ENCODE measurements at places on chromosomes 13 and 19. TPM values are rescaled to one million over a fixed set of nuclear protein-coding genes. Genes with fewer than 3 reads are reported as not detected.

DNA sequence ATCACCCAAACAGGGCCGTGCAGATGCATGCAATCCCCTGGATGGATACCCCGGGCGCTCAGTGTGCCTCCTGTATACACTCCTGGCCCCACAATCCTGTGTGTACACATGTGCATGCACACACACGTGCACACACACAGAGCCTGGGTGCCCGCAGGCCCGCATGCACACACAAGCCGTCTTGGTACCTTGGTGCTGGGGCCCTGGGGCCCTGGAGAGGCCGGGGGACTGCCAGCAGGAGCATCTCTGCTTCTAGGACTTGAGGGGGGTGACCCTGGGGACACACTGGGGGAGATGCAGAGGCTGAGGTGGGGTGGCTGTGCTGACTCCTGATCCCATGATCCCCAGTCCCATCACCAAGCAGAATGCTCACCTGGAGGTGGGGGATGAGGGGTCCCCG, 15.6 kb upstream of the EPOR start:
- no peaks in the 10 kb centered on the region for H3K36me3 ChIP-seq
- no peak overlapping the region for H3K27ac ChIP-seq
- H3K4me1 ChIP-seq, result no peaks in the 10 kb centered on the region

GRCh38 chr13:114260814-114261213, 20.6 kb upstream of the UPF3A start:
- H3K4me1 ChIP-seq, result peaks cover 46% of the 10 kb centered on the region
- peak overlapping the region; percentile 22 for H3K27ac ChIP-seq
- no peak for DNase-seq
- H3K4me3 ChIP-seq, result no peak overlapping the region

DNA sequence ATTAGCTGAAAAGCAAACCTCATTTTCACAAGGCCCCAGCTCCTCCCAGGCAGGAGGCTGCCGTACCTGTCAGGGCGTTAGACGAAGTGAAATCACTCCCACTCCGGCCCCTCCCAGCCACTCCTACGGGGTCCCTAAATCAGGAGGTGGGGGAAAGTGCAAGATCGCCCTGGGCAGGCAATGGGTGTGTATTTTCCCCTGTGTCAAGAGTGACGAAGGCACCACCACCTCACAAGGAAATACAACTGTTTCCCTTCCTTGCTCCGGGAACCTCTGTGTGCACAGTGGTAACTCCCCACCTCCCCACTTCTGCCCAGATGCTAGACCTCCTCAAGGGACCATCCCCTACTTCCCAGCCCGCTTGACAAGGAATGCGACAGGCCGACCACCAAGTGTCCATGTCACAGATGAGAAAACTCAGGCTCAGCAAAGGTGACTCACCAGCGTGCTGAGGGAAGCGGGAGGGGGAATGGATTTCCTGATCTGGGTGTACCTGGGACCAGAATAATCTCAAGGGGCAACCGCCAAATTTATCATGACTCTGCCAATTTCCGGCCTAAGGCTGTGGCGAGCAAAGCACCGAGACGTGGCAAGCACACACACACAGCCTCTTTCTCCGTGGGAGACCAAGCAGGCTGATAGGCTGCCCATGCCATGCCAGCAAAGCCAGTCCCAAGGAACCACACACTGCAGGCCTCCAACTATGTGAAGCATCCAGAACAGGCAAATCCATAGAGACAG, 7.3 kb downstream of the PPP6R1 start:
- H3K4me3 ChIP-seq, result no peak overlapping the region
- no peaks in the 10 kb centered on the region for H3K27me3 ChIP-seq
- peaks cover 51% of the 10 kb centered on the region for H3K4me1 ChIP-seq
- 0 out of 2 replicates have a peak, but pooled peaks cover 8% of the 10 kb centered on the region for H3K36me3 ChIP-seq
- DNase-seq, result no peak
- peak overlapping the region; percentile 57 for H3K27ac ChIP-seq

ZNF546 gene
- 1.6 TPM for total RNA-seq

NFIX gene
- 129 TPM for total RNA-seq

C5AR1 gene
- total RNA-seq, result 0.78 TPM

DNA sequence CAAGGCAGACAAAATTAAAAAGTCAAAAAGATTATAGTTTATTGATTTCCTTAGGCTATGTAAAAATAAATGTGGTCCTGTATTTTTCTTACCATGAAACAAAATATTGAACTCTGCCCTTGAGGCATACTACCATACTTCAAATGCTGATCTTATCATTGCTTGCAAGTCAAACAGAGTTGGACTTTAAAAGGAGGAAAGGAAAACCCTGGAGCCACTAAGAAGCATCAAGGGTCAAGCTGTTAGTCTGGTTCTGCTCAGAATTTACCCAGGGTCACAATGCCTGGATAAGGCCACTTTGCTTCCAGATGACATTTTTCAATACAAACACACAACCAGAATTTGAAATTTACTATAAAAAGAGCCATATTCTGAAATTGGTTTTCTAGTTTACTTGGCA, 2.2 kb upstream of the FREM2 start:
- H3K27me3 ChIP-seq, result peaks cover 2% of the 10 kb centered on the region
- no peak overlapping the region for H3K27ac ChIP-seq
- H3K36me3 ChIP-seq, result no peaks in the 10 kb centered on the region
- peaks cover 9% of the 10 kb centered on the region for H3K4me1 ChIP-seq
- no peak for DNase-seq

DNA sequence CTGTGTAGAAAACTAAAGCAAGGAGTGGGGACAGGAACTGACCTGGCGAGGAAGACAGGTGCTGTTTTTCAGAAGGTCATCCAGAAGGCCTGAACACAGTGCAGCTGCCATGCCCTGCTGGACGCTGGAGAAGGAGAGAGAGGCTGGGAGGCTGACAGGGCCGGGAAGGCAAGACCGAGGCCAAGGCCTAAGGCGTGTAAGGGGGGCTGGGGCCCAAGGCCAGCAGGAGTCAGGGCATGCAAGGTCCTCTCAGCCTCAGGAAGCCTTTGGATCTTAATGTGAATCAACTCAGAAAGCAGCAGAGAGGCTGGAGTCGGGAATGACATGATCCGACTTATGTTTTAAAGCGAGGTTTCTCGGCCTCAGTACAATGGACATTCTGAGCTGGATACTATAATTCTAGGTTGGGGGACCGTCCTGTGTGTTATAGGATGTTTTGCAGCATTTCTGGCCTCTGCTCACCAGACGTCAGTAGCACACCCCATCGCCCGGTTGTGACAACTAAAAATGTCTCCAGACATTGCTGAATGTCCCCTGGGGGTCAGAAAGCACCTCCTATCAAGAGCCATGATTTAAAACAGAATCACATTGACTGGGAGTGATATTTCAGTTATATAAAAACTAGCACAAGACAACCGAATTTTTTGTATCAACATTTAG, 530.4 kb downstream of the MYO16 start:
- no peak for DNase-seq
- H3K4me1 ChIP-seq, result peaks cover 39% of the 10 kb centered on the region
- no peak overlapping the region for H3K27ac ChIP-seq
- H3K36me3 ChIP-seq, result no peaks in the 10 kb centered on the region
- no peak overlapping the region for H3K4me3 ChIP-seq

DNA sequence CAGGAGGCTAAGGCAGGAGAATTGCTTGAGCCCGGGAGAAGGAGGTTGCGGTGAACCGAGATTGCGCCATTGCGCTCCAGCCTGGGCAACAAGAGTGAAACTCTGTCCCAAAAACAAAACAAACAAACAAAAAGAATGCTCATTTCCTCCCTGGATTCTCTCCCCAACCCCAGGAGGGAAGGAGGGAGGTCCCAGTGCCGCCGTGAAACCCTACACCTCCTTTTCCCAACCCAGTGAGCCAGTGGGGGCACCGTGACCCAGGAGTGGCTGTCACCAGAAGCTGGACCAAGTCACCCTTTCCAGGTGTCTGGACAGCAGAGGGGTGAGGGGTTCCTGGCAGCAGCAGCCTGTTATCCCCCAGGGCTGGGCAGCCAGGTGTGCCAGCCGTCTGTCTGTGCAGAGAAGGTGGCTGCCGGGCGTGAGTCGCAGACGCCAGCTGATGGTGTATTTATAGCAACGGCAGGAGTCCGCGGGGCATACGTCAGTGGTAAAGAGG, 23.5 kb downstream of the NFIC start:
- H3K4me1 ChIP-seq, result peaks cover 38% of the 10 kb centered on the region
- H3K36me3 ChIP-seq, result 0 out of 2 replicates have a peak, but pooled peaks cover 4% of the 10 kb centered on the region
- peak overlapping the region; percentile 63 for H3K27ac ChIP-seq
- no peak for DNase-seq

DIRAS1 gene
- total RNA-seq, result 13.0 TPM

GRCh38 chr13:54433493-54434206, 1405.0 kb downstream of the OLFM4 start:
- no peak overlapping the region for H3K27ac ChIP-seq
- no peaks in the 10 kb centered on the region for H3K27me3 ChIP-seq
- H3K36me3 ChIP-seq, result no peaks in the 10 kb centered on the region
- no peak overlapping the region for H3K4me3 ChIP-seq

PVR gene
- 85.2 TPM for total RNA-seq

DNA sequence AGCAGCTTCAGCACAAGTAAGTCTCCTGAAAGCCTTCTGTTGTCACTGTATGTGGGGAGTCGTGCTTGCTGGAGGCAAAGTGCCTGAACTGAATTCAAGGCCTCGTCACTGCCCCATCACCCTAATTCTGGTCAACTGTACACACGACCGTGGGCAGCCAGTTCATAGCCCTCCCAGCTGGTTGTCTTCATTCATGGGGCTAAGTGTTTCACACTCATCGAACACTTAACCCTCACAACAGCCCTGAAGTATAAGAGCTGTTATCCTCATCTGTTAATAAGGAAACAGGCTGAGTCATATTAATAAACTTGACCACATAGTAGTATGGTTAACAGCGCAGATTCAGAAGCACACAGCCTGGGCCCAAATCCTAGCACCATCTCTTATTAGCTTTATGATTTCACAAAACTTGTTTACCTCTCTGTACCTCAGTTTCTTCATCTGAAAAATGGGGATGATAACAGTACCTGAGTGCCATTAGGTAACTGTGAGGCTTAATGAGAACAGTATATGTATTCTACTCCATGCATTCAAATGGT, 66.7 kb downstream of the CDADC1 start:
- peaks cover 2% of the 10 kb centered on the region for H3K27me3 ChIP-seq
- H3K27ac ChIP-seq, result peak overlapping the region; percentile 100
- no peaks in the 10 kb centered on the region for H3K36me3 ChIP-seq
- peak overlapping the region; percentile 84 for H3K4me3 ChIP-seq

ZNF222 gene
- total RNA-seq, result 3.1 TPM

DNA sequence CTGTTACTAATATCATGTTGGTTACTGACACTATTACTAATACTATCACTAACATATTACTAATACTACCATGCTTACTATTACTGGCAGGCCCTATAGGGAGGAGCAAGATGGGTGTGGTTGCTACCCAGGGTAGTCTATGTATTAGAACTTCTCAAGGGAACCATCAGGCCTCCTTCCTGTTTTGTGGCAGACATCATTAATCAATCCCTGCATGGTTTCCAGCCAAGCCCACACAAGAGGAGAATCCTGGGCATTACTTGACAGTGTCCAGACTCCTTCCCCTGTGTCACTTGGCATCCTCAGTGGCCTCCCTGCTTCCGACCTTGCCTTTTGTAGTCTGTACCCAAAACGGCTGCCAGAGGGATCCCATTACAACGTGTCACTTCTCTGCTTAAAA, 8.9 kb downstream of the HAS1 start:
- 0 out of 2 replicates have a peak, but pooled peaks cover 5% of the 10 kb centered on the region for H3K36me3 ChIP-seq
- peaks cover 8% of the 10 kb centered on the region for H3K4me1 ChIP-seq
- H3K27me3 ChIP-seq, result peaks cover 18% of the 10 kb centered on the region
- no peak overlapping the region for H3K27ac ChIP-seq
- DNase-seq, result no peak

ZNF547 gene
- 1.6 TPM for total RNA-seq

RFXANK gene
- total RNA-seq, result 73.9 TPM

MUC16 gene
- total RNA-seq, result not detected

- H3K27me3 ChIP-seq, result no peaks in the 10 kb centered on the region
- no peak for DNase-seq
- H3K4me1 ChIP-seq, result no peaks in the 10 kb centered on the region
- no peaks in the 10 kb centered on the region for H3K36me3 ChIP-seq
Observed at GRCh38 chr19:3646336-3647092, 19.9 kb upstream of the CACTIN start.

DNA sequence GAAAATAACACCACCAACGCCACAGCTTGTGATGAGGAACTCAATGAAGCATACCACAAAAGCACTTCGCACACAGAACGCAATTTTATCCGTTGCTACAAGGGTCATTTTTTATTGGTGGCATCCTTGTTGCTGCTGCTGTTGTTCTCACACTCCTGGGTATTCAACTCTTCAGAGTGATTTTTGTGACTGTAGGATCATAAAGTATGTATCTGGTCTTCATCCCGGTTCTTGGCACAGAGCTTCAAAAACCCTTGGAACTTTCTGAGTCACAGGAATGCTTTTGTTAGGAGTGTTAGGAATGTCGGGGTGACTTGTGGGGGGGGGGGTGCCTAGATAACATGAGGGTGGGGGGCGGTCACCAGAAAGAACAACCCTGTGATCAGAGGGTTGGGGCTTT, 108.4 kb downstream of the ZNF557 start:
- peak; percentile 40 for DNase-seq
- H3K4me3 ChIP-seq, result no peak overlapping the region
- H3K27me3 ChIP-seq, result no peaks in the 10 kb centered on the region
- peak overlapping the region; percentile 36 for H3K27ac ChIP-seq
- H3K4me1 ChIP-seq, result peaks cover 25% of the 10 kb centered on the region

GRCh38 chr13:111480976-111481375, 160.5 kb downstream of the TEX29 start:
- no peak overlapping the region for H3K27ac ChIP-seq
- H3K27me3 ChIP-seq, result peaks cover 4% of the 10 kb centered on the region
- 0 out of 2 replicates have a peak, but pooled peaks cover 5% of the 10 kb centered on the region for H3K36me3 ChIP-seq
- H3K4me3 ChIP-seq, result no peak overlapping the region
- DNase-seq, result no peak
- no peaks in the 10 kb centered on the region for H3K4me1 ChIP-seq

DNA sequence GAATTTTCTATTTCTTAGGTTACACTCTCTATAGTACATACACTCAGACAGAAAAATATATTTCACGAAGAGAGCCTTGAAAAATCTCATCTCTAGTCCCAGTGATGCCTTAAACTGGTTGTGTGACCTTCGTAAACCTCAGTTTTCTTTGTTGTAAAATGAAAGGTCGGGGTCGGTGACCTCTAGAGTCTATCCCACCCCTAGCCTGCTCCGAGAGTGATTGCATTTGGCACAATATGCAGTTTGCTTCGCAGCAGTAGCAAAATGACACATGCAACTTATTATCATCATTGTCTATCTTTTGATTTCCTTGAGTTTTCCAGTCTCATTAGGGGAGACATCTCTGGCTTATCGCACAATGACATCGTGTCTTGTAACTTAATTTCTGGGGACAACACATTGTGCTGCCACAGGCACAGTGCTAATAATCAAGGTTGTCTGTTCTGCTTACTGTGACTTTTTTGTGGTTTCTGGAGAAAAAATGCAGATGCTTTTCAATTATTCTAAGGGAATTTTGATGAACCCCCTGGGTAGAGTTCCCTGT, 115.0 kb downstream of the GGACT start:
- H3K27me3 ChIP-seq, result no peaks in the 10 kb centered on the region
- no peak overlapping the region for H3K27ac ChIP-seq
- H3K4me1 ChIP-seq, result no peaks in the 10 kb centered on the region
